Lower lobe of right lung (tissue), 2 donors: ENCODE measurements at places on chromosomes 1 and 21. TPM values are rescaled to one million over a fixed set of nuclear protein-coding genes. Genes with fewer than 3 reads are reported as not detected.

RPE65 gene
- total RNA-seq: not detected

DNA sequence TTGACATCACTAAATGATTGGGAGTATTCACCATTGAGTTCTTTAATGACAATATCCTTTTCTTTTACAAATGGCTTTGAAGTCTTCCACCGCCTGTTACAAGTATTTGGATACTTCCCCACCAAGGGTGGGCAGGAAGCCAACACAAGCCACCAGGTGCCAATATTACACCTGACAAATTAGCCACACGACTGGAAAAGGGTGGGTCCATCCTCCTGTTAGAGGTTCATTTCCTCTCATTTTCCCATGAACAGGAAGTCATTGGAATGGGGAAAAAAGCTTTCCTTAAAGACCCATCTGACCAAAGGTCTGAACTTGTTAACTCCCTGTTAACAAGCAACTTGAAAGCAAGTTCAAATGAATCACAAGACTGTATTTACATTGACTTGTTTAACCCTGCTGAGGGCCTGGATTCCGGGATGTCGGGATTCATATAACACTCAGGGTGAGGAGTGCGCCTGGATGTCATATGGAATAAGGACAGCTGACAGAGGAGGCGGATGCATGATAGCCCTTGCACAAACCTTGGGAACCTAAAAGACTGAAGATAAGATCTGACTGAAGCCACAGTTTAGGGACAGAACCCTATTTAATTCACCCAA, 40.5 kb upstream of the PROX1 start:
- no peak overlapping the region for H3K4me3 ChIP-seq
- no peaks in the 10 kb centered on the region for H3K27me3 ChIP-seq
- H3K36me3 ChIP-seq: no peaks in the 10 kb centered on the region
- DNase-seq: no peak
- H3K27ac ChIP-seq: no peak overlapping the region

- no peak overlapping the region for H3K4me3 ChIP-seq
- no peak overlapping the region for H3K27ac ChIP-seq
- no peak for DNase-seq
- H3K4me1 ChIP-seq: no peaks in the 10 kb centered on the region
Measured at GRCh38 chr1:65985393-65986066, 192.8 kb downstream of the PDE4B start.

GRCh38 chr1:22884806-22885530, 87.7 kb downstream of the LACTBL1 start:
- no peak for DNase-seq
- H3K27ac ChIP-seq: no peak overlapping the region
- no peaks in the 10 kb centered on the region for H3K27me3 ChIP-seq
- H3K4me1 ChIP-seq: no peaks in the 10 kb centered on the region
